ENCODE measurements at places on chromosomes 12 and 14. TPM values are rescaled to one million over a fixed set of nuclear protein-coding genes. Genes with fewer than 3 reads are reported as not detected.

MYO1A gene
- 7.6 TPM for total RNA-seq

PLEKHD1 gene
- total RNA-seq, result 0.87 TPM

ST8SIA1 gene
- 12.0 TPM for total RNA-seq

SYNDIG1L gene
- total RNA-seq, result 0.25 TPM

ERP27 gene
- total RNA-seq, result 0.12 TPM

- no peak for DNase-seq
These were observed 13.3 kb upstream of the RGS6 start for GRCh38 chr14:71918955-71919354.

DNA sequence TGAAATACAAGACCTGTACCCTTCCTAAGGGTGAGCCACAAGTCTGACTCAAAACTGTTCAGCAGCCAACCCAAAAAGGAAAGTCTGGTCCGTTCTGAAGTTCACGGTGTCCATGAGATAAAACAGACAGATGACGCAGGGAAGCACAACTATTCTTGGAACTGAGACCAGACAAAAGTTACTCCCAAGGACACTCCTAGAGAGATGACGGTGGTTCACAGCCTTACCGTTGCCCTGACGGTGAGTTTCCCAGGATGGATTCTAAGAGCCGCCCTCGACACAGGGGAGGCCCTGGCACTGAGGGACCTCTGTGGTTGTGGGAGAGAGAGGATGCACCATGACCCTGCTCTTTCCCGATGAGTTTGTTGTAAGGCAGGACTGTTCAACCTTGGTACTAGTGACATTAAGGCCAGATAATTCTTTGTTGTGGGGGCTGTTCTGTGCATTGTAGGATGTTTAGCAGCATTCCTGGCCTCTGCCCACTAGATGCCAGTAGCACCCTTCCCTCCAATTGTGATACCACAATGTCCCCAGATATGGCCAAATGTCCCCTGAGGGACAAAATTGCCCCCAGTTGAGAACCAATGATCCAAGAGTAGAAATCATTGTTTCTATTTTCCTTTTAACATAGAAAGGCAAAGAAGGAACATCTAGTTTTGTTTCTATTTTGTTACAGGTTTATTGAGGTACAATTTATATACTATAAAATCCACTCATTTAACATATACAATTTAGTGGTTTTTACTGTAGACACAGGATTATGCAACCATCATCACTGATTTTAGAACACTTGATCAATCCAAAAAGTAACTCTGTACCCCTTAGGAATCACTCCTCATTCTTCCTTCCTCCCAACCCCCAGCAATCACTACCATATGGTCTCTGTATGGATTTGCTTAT, 23.0 kb downstream of the OR10P1 start:
- peak; percentile 87 for DNase-seq

DNA sequence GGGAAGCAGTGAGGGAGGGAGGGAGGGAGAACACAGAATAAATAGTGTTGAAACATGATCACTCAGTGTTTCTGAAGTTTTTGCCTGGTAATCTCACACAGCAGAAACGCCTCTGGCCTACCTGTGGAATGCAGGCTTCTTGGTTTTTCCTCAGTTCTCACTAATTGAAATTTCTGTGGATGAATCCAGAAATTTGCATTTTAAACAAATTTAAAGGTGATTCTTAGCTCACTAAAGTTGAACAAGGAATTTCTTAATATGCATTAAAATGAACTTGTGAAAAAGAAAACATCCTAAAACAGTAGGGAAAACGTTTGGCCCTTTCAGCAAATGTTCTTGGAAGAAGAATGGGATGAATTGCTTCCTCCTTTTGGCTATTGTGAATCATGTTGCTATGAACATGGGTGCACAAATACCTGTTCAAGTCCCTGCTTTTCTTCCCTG, 1.4 kb downstream of the RNASE9 start:
- no peak for DNase-seq

GRCh38 chr14:26833621-26834176, 235.9 kb upstream of the NOVA1 start:
- no peak for DNase-seq

DNA sequence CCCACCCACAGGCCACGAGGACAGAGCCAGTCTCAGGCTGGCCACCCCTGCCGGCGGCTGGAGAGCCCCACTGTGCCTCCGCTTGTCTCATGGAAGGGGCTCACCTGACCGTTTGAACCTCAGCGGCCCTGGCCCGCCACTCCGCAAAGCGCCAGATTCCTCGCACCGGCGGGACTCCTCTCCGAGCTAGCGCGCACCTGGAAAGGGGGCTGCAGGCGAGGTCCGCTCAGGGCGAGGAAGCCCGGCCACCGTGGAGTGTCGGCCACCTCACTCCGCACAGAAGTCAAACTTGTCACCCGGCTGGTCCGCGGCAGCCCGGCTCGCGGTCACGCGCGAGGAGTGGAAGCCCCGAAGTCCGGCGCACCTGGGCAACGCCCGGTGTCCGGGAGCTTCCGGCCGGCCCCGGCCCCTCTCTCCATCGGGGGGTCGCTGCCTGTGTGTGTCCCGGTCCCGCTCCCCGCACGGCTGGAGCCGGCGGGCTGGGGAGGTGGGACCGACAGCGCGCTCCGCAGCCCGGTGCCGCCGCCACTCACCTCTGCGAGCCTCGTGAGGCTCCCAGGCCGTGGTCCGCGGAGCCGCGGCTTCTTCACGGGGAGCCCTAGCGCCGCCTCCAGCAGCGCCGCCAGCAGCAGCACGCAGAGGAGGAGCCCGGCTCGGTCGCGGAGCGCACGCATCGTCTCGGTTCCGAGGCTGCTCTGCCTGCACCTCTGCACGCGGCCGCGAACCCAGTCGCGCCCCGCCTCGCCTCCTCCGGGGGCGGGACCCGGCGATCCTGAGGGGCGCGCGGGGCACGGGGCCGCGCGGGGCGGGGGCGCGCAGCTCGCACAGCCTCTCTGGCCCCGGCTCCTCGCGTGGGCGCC, at the start of gene ISM2:
Gene ISM2 (minus strand): TSS at position 697 of the 860 bp plus-strand sequence. CDS start 23 bp downstream, at position 674.
- peak; percentile 64 for DNase-seq

- no peak for DNase-seq
These were observed 224.2 kb downstream of the RAD51B start for GRCh38 chr14:68043752-68044151.

- no peak for DNase-seq
These were observed 106.6 kb downstream of the OTOGL start for GRCh38 chr12:80205960-80206359.

GRCh38 chr12:117188121-117188665, 2.1 kb downstream of the FBXO21 start:
- peak; percentile 26 for DNase-seq

GRCh38 chr12:32197421-32197820, 90.8 kb downstream of the BICD1 start:
- no peak for DNase-seq

GRCh38 chr14:94112513-94113063, 2.1 kb downstream of the IFI27 start:
- DNase-seq, result peak; percentile 18

DNA sequence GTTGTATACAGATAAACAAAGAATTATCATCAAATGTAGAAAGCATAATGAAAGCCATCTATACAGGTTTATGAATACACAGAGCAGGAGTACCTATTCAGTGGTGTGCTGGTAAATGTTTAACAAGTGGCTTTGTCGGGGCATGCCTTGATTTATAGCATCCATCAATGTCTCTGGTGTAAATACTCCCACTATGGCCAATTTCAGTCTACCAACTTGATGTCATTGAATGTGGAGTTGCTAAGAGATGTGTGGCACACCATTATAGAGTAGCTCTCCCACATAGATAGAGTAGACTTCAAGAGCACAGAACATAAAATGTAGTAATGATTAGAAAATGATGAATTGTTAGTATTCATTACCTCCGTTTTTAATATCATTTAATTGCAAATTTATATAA, 9.3 kb downstream of the GRIP1 start:
- no peak for DNase-seq
